ENCODE measurements at places on chromosomes 5 and 9.

DNA sequence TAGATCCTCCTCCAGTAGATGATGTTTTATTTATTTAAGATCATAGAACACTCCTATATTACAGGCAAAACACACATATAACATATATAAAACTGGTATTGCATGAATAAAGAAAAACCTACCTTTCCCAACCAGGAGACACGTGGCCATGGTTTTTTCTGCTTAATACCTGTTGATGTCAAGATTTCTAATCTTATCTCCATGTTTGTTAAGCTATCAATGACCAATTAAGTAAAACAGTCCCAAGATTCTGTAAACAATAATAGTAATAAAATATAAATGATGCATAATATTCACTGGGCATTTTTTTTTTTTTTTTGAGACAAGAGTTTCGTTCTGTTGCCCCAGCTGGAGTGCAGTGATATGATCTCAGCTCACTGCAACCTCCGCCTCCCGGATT lies 1.7 kb downstream of the CPLANE1 start:
- DNase-seq: no peak

DNA sequence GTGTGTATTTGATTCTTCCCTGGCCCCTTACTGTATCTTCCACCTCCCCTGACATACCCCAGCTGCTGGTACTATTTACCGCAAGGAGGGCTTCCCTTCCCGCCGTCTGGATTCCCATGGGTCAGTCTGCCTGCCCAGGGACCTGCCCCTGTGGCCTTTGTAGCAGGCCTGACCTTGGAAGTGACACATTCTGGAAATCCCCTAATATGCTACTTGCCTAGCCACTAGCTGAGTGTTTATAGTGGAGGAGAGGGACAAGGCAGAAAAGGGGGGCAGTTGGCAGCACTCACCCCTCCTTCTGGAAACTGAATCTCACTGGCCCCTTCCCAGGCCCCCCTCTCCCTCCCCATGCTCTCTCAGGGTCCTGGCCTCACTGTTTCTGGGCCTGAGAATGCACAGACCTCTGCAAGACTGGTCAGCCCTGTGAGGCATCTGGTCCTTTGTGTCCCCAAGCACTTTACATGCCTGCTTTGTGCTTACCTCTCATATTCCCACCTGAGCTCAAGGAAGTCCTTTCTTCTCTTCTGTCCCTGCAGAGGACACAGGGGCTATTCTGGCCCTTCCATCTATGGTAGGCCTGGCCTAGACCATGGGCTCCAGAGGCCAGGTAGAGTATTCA lies 8.2 kb upstream of the CCL21 start:
- no peak for DNase-seq

DNA sequence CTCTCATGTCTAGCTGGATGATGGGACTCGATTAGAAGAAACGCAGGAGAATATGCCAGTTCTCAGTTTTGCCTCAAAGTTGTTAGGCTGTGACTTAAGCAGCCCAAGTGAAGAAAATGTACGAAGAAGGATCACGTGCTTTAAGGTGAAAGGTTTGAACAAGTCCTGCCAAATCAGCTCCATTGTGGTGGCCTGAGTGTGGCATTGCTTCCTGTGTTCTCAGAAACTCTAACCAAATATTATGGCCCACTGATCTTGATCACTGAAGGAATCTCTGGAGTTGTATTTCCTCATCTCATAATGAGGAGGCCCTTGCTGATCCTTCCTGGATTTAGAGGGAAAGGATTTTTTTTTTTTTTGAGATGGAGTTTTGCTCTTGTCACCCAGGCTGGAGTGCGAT lies 44.0 kb downstream of the OTULIN start:
- DNase-seq: no peak

GRCh38 chr9:105441616-105442160 lies 6.1 kb upstream of the FSD1L start:
- DNase-seq: no peak

GRCh38 chr5:132058646-132059042 lies 1.8 kb upstream of the IL3 start:
- DNase-seq: no peak

DNA sequence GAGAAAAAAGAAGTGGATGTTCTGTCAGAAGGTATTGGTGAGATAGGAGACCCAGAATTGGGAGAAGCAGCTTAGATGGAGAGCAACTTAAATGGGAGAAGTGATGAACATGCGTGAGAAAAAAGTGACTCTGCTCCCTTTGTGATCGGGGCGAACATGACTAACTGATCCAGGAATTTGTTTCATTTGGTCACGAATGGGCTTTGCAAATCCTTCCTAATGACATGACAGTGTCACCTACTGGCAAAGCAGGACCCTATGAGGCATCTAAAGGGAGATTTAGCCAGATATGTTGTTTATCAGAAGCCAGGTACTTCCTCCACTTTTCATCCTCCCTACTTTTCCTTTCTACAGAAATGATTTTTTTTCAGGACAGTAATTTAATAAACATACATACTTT lies 787.4 kb upstream of the RGMB start:
- DNase-seq: peak; percentile 21

GRCh38 chr5:142785206-142785605 lies 15.0 kb downstream of the ARHGAP26 start:
- no peak for DNase-seq

DNA sequence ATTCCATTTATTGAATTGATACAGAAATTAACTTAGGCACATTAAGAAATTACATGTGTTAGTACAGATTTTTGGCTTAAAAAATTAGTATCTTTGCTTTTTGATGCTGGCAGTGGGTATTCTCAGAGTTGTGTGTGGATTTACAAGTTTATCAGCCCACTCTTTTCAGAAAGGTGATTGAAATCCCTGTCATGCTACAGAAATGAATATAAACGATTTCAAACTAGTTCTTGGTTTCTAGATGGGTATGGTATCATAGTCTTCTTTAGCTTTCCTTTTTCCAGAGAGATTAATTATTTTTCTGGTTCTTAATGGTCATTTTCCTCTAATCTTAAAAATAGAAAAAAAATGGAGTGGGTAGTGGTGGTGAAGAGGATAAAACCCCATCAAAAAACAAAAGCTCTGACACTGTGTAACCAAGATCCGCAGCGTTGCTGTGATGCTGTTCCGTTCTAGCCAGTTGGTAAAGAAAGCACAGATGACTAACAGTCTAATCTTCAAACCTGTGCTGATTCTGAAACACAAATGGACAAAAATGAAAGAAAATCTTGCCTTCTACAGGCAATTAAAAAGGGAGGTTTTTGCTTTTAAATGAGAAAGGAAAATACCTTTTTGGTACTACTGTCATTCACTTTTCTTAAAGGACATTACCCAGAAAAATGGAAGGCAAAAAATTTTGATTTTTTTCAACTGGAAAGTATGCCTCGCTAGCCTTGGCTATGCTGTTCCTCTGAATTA lies 5.2 kb downstream of the LRRTM2 start:
- DNase-seq: no peak

DNA sequence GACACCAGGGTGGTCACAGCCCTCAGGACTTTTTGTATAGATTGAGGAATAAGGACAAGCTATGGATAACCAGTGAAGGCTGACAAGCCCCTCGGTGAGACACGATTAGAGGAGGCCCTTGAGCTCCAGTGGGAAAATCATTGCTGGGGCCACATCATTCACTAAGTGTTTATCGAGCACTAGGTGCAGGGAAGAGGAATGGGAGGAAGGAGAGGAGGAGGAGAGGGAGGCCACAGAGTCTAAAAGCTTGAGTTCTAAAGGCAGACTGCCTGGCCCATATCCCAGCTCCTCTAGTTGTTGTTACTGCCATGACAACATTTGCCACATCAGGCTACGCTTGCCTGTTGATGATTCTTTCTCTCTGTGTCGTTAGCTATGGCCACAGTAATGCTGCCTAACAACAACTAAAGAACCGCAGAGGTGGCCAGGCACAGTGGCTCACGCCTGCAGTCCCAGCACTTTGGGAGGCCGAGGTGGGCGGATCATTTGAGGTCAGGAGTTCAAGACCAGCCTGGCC lies 37.6 kb downstream of the NKX2-5 start:
- DNase-seq: no peak

DNA sequence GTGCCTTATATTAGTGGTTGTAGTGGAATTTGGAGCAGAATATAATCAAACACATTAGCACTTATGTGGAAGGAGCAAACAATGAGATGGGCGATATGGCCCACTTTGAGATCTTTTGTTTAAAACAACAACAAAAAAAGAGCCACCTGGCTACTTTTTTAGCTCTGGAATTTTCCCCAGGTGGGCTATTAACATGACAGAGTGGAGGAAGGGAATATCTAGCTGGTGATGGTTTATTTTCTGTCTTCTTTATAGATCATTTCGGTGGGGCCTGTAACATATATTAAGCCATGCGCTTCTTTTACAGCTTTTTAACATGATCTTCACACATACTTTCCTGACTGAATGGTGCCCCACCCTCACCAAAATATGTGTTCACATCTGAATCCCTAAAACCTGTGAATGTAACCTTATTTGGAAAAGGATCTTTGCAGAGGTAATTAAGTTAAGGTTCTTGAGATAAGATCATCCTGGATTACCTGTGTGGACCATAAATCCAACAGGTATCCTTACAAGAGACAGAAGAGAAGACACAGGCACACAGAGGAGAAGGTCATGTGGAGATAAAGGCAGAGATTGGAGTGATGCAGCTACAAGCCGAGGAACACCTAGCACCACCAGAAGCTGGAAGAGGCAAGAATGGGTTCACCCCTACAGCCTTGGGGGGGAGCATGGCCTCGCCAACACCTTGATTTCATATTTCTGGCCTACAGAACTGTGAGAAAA lies 16.6 kb upstream of the ENTREP1 start:
- DNase-seq: no peak

GRCh38 chr5:111256128-111256527 lies 31.9 kb downstream of the CAMK4 start:
- no peak for DNase-seq

DNA sequence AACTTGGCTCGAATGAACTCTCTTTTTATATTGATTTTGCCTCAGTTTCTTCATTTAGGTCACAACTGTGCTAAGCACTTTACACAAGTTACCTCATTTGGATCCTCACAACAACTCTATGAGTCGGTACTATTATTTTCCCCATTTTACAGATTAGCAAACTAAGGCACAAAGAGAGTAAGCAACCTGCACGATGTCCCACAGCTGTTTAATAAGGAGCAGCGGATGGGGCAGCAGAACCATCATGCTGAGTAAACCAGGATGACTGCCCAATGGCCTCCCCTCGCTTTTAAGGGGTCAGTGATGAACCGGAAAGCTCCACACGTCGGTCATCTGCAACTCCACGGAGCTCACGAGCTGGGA lies 607 bp downstream of the PRELID2 start:
- DNase-seq: no peak

DNA sequence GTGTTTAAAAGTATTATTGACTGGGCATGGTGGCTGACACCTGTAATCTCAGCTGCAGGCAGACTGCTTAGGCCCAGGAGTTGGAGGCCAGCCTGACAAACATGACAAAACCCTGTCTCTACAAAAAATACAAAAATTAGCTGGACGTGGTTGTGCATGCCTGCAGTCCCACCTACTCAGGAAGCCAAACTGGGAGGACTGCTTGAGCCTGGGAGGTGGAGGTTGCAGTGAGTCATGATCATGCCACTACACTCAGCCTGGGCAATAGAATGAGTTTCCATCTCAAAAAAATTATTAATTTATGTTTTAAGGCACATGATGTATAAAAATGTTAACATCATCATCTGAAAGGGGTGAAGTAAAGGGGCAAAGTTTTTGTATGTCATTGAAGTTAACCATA lies 49.7 kb upstream of the FNIP1 start:
- DNase-seq: no peak

GRCh38 chr5:31630931-31631330 lies 8.0 kb upstream of the PDZD2 start:
- DNase-seq: no peak

DNA sequence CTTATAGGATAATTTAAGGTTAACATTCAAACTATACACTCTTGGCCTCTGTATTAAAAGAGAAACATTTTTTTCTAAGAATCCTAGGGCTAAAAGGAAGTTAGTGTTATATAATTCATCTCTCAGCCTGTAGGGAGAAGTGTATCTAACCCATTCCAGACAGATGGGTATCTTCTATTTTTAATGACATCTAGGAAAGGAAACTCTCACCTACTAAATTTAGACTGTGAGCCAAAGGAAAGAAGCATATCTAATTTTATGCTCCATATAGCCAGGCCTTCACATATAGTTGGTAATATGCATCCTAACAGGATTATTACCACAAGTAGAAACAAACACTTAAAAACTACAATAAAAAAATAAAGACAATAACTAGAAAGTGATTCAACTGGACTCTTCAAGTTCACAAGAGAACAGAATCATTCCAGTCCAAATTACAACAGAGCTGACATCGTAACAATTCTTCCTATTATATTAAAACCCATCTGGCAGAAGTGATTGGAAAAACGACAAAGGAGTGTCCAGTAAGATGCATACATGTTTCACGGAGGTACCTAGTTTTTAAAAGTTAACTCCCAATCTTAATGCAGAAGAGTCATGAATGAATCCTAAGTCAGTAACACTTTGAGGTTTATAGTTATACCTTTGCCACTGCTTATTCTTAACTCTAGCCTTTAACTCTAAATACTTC lies 39.4 kb downstream of the SCAI start:
- DNase-seq: no peak

GRCh38 chr9:1100945-1101344 lies 50.8 kb downstream of the DMRT2 start:
- peak; percentile 16 for DNase-seq

DNA sequence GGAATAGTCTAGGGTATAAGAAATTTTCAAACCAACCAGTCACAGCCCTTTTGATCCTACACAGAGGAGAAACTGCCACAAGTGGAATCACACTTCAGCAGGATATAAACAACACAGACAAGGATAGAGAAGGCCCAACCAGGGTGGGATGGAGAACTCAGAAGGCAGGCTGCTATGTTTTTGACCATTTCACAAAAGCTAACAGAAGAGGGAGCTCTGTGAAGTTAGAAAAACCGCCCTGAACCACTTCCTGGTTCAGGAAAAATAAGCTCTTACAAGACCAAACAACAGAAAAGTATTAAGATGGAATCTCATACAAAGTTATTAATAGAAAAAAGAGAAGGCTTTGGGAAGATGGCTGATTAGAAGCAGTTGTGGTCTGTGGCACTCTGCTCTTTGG lies 960 bp upstream of the IFNB1 start:
- no peak for DNase-seq

GRCh38 chr5:61275841-61276240 lies 56.2 kb upstream of the ZSWIM6 start:
- DNase-seq: peak; percentile 64

DNA sequence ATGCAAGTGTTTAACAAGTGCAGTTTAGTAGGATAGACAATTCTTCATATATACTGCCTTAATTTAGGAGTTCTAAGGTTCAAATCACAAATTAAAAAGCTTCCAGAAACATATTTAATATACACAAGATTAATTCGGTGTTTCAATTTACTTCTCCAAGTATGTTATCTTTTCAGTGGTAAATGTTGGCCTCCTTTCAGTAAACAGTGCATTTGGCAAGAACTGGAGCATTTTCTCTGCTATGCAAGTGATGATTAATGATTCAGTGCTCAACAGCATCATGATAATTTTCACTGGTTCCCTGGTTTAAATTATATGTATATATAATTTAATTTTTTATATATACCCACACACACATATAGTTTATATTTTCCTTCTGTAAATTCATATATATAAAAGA lies 541.7 kb downstream of the EFNA5 start:
- DNase-seq: peak; percentile 28
